ENCODE measurements at places on chromosomes 6 and 20.

DNA sequence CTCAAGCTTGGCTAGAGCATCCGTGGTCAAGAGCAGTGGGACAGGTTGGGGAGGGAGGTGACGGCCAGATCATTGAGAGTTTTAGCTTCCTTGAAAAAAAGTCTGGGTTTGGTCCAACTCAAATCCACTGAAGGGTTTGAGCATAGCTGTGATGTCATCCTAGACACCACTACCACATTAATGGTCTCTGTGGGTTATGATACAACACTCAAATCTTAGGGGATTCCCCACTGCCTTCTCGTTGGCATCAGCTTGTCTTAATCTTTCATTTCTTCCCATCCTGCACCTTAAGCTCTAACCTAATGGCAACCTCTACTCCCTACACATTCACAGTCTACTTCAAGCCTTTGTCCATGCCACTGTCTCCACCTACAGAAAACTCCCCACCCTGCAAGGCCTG, 77.3 kb downstream of the BMP6 start:
- DNase-seq, result no peak

GRCh38 chr20:15071085-15071808, 733.8 kb upstream of the FLRT3 start:
- DNase-seq, result no peak

GRCh38 chr6:159972506-159973268, 3.8 kb downstream of the IGF2R start:
- no peak for DNase-seq

- no peak for DNase-seq
Measured at GRCh38 chr6:148836751-148837150, 89.9 kb downstream of the UST start.

- no peak for DNase-seq
Measured at GRCh38 chr20:17967521-17968365, 851 bp downstream of the SNX5 start.

DNA sequence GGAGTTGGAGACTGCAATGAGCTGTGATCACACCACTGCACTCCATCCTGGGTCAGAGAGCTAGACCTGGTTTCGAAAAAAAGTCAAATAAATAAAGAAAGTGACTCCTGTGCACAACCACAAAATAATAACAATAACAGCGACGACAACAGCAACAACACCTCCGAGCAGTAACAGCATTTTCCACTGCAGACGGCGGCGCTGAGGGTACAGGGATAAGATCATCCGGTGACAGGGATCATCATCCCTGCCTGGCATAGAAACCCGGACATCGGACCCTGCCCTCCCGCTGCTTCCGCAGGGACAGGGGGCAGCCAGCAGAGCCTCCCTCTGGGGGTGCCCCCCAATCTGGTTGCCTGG, 11.5 kb downstream of the SRXN1 start:
- peak; percentile 11 for DNase-seq

GRCh38 chr6:130150906-130151305, 71.8 kb downstream of the SAMD3 start:
- no peak for DNase-seq

DNA sequence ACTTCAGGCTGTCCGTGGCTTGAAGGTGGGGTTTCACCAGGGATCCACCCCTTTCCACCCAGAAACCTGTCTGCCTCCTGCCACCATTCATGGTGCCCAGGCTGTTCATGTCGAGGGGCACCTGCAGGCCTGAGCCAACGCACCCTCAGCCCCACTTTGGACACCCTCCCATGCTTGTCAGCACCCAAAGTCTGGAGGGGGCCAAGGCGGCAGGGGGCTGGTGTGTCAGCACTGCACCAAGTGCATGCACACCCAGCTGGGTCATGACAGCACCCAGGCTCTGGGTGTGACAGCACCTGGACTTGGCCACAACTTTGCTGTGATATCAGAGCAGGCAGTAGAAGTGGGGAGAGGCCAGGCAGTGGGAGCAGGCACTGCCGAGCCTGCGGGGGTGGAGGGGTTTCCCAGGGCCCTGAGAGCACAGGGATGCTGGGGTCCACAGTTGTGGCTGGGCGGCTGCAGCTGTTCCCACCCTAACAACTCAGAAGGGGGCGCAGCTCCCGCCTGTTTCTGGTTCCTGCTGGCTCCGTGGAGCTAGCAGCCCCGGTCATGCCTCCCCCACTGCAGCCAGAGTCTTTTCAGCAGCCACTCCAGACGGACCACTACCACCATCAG, 33.3 kb upstream of the GRM4 start:
- DNase-seq, result no peak

DNA sequence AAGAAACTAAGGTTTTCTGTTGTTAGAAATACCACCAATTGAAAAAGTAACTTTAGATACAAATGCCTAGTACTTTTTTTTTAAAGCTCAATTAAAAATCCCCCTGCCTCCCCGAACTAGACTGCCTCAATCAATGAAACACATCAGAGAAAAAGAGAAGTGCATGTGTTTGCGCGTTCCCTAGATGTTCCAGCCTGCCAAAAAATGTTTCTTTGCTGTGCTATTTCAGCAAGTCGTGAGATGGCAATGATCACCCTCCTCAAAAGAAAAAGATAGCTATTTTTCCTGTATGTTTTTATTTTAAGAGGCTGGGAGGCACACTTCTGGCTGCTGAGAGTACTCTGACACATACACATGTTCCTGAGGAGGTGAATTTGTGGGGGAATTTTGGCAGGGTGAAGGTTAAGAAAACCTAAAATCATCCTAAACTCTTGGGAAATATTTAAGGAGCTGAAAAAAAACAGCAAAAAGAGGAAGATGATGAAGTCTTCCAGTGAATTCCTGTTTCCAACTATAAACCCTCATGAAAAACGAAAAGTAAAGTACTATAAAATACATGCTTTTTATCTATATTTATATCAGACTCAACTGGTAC, 114.8 kb downstream of the HIVEP2 start:
- DNase-seq, result no peak

DNA sequence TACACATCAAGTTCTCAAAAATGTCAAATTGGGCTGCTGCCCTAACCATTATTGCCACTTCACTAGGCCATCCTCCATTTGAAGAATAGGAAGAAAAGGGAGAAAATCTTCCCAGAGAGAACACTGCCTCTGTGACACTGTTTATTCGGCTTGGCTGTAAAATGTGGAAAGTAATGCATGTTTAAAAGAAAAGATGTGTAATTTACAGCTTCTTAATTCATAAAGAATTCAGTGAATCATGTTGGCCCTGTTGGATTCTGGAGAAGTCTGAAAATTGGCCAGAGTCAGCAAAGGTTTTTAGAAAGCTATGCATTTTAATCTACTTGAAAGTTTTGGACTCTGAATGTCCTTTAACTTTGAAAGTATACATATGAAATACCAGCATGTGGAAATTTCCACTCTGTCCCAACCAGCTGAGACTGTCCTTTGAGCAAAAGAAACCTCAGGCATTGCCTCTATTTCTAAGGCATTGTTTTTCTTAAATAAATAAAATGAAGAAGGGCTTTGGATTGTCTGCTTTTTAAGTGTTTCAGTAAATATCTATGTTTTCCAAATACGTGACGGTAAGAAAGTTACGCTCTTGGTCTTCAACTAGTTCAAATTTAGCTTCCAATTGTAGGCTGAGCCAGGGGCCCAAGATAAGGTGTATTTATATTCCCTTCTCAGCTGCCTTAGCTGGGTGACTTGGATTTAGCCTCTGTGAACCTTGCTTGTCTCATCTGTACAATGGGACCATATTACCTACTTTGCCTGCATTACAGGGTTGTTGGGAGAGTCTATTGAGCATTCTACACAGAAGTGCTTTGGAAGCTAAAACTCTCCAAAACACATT, 222.2 kb downstream of the UST start:
- no peak for DNase-seq

DNA sequence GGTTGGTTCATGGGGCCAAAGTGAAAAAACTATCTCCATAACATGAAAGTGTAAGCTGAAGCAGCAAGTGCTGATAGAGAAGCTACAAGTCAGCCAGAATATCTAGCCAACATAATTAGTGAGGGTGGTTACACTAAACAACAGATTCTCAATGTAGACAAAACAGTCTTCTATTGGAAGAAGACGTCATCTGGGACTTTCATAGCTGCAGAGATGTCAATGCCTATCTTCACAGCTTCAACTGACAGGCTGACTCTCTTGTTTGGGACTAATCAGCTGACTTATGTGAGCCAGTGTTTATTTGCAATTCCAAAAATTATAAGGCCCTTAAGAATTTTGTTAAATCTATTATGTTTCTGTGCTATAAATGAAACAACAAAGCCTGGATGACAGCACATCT, 63.2 kb downstream of the GMDS start:
- DNase-seq, result no peak

DNA sequence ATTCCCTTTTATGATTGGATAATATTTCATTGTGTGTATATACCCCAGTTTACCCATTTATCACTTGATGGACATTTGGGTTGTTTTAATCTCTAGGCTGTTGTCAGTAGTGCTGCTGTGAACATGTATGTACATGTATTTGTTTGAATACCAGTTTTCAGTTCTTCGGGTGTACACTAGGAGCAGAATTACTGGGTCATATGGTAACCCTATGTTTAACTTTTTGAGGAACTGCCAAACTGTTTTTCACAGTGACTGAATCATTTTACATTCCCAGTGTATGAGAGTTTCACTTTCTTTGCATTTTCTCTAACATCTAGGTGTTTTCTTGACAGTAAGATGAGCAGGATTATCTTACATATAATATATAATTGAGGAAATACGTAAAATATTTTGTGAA, 44.7 kb upstream of the ADIG start:
- DNase-seq, result no peak

DNA sequence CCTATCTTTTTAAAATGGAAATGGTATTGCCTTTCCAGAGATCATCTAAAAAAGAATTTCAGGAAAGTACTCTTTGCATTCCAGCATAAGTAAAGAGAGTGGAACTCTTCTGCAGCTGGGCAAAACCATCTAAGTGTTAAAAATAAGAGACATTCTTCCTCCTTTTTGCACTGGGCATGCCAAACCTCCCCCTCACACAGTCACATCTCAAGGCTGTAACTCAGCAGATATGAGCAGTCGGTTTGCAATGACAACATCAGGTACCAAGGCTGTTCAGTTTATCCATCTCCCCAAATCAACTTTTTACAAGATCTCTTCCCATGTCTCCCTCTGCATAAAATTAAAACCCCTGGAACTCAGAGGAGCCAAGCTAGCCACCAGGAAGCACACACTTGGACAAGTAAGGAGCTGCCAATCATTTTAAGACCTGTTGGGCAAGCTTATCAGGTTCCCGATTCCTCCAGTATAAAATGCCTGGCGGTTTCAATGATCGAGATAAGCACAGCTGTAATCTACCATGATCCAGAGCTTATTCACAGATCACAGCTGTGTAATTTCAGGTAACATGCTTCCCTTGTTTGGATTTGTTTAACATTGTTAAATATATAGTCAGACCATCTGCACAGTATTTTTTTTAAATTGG, 23.2 kb downstream of the ID4 start:
- DNase-seq, result no peak

GRCh38 chr6:56370561-56371211, 123.3 kb upstream of the COL21A1 start:
- peak; percentile 15 for DNase-seq

DNA sequence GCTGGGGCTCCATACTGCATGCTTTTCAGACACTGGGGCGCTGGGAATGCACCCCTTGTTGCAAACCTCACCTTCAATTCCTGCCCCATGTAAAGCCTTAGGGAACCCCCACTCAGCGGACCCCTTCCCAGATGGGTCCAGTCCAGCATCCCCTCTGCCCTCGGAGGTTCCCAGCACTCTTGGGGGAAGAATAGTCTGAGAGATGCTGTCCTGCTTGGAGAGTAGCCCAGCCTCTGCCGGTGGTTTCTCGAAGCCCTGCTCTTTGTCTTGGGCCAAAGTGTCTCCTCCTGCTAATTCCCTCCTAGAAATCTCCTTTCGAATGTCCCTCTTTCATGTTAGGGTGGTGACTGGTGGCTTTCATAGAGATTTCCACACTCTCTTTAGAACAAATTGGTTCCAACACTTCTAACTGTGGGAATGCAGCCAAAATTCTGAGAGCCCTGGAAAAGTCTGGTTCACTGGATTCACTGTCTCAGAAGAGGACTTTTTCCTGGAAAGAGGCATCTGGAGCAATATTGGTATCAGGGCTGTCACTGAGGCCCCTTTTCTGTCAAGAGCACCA, 24.9 kb upstream of the SULF2 start:
- DNase-seq, result peak; percentile 34

DNA sequence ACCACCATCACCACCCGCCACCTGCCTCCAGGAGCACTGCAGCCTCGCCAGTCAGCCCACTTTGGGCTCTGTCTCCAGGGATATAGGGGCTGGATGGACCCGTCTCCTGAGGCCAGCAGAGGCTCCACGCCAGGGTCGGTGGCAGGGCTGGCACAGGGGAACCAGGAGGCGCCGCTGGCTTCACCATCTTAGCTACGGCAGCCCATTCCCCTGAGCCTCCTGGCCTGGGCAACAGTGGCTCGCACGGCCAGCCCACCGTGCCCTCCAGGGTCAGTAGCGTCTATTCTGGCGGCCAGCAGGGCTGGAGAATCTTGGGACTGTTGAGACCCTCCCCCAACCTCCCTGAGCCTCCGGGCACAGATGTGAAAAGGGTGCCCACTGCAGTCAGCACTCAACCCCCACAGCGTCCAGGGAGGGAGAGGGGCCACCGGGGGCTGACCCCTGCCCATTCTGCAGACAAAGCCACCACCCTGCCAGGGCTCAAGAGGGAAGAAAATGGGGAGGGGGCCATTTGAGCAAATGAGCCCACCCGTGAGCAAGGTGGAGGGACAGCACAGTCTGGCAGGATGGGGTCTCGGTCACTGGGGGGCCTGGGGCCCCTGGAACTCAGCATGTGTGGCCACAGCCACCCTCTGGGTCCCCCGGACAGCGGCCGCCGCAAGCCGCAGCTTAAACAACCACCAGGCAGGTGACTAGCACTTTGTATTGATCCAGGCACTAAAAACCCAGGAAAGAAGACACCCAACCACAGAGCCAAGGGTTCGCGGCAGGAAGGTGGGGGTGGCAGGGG, 28.7 kb downstream of the KCNQ2 start:
- no peak for DNase-seq

GRCh38 chr6:36136034-36136433, 5.7 kb downstream of the MAPK13 start:
- DNase-seq, result no peak

DNA sequence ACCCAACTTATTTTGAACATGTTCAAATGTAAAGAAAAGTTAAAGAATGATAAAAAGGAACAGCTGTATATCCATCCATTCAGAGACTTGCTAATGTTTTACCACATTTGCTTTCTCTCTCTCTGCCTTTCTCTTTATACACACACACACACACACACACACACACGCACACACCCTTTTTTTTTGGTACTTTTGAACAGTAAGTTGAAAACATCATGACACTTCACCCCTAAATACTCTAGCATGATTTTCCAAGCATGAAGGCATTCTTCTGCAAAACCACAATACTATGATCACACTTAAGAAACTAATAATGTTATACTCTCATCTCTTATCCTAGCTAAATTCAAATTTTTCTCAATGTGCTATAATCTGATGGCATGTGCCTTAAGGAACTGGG, 192.3 kb downstream of the UTRN start:
- no peak for DNase-seq

- no peak for DNase-seq
Measured at GRCh38 chr20:20856956-20857355, 144.5 kb upstream of the RALGAPA2 start.

All from NCI-H1694 (cell line).